ENCODE measurements at places on chromosomes 3 and 15.

DNA sequence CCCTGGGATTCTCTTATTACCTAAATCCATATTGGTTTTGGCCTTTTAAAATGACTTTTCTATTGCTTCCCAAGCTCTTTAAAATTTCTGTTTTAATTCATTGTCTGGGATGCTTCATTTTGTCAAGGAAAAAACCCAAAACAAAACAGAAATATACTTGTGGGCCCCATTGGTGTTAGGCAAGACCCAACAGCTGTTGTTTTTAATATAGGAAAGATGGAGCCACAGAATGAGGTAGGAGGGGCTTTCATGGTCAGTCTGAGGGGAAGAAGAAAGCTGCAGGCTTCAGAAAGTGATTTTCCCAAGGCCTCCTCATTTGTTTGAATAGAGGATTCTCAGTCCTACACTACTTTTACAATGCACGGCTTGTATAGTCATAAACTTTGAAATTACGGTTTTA is 180.5 kb downstream of the MCTP2 start:
- DNase-seq: no peak

GRCh38 chr3:50147861-50148260 is 7.3 kb upstream of the SEMA3F start:
- DNase-seq: peak; percentile 59

DNA sequence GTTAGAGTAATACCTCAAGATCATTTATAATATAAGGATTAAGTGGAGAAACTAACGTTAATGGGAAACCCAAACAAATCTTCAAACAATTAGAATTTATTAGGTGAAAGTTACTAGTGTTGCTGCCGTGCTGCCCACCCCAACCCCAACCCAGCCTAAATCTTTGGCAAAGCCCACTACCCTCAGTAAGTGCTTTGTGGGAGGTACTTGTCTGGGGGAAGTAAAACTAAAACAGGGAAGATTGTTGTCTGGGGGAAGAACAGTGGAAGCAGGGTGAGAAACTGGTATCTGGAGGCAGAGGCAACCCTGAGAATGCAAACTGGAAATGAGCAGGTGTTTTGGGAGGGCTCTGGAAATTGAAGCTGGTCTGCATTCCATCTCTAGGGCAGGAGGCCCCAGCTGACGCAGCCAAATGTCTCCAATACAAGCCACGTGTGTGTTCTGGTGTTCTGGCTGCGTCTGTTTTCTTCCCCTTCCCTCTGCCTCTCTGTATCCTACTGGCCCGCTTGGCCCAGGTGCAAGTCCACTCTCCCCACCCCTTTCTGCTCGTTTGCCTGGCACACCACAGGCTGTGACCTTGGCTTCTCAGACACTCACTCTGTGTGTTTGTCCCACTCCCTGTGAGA is 32.7 kb downstream of the FEM1B start:
- no peak for DNase-seq

DNA sequence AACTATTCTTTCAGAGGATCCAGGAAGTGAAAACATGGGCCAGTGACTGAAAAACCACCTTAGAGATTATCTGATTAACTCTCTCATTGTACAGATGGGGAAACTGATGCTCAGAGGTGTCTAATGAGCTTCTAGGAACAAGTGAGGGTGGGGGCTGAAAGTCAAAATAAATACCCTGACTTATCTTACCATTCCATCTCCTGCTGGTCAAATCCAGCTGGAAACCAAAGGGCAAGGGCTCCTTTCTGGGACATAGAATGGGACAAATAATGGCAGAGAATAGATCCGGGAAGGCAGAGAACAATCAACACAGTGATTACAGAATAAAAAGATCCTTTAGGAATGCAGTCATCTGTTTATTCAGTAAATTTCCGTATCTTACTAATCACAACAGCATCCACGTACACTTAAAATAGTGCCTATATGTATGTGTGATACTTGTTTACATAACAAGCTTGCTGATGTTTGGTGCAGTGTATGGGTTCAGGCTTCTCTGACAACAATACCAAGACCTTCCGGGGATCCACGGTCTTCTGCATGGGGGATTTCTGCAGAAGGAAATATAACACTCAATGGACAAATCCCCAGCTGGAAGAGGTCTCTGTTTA is 173.2 kb downstream of the THSD4 start:
- no peak for DNase-seq

DNA sequence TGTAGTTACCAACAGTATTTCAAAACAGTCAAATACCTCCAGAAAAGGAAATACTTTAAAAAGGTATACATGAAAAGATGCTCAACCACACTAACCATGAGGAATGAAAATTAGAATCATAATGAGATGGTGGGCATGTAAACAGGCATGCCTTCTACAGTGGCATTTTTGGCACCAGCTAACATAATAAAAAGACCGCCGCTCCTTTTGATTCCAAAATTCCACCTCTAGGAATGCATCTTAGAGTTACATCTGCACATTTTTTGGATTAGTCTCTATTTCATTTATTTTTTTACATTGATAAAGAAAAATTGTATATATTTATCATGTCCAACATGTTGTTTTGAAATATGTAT is 37.0 kb upstream of the SPTBN5 start:
- no peak for DNase-seq

DNA sequence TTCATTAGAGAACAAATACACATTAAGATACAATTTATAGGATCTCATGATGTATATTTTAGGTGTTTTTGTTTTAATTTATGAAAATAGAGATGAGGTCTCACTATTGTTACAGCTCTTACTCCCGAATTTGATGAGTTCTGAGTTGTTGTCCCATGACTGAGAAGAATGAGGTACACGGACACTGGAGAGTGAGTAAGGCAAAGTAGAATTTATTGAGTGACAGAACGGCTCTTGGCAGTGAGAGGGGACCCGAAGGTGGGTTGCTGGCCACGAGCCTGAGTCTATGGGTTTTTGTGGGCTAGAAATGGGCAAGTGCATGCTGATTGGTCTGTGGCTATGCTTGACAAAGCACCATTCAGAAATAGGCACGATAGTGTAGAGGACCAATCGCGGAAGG is 3.1 kb upstream of the RNF168 start:
- DNase-seq: no peak

GRCh38 chr3:12752809-12753208 is 6.2 kb downstream of the TMEM40 start:
- peak; percentile 26 for DNase-seq

- no peak for DNase-seq
These were observed 18.8 kb downstream of the HEMK1 start for GRCh38 chr3:50587806-50588758.

Data from AG10803 (cell line).